ENCODE measurements at places on chromosomes 16 and 17. TPM values are rescaled to one million over a fixed set of nuclear protein-coding genes. Genes with fewer than 3 reads are reported as not detected.

The NXPH3 gene
- 10.8 TPM for total RNA-seq

The CPSF4L gene
- total RNA-seq, result not detected

The CTRL gene
- total RNA-seq, result 1.8 TPM

The TSPAN10 gene
- total RNA-seq, result 0.23 TPM

The MYCBPAP gene
- 1.8 TPM for total RNA-seq

The ZNF75A gene
- total RNA-seq, result 32.8 TPM

The NR1D1 gene
- total RNA-seq, result 1.6 TPM

The EFCAB13 gene
- 7.4 TPM for total RNA-seq

The SOX9 gene
- 22.8 TPM for total RNA-seq

The GCGR gene
- not detected for total RNA-seq

The PDILT gene
- total RNA-seq, result not detected

The KIF22 gene
- total RNA-seq, result 48.0 TPM

The CACNA1H gene
- total RNA-seq, result 24.7 TPM

The HIGD1B gene
- total RNA-seq, result 4.8 TPM

The B3GNT9 gene
- 1.8 TPM for total RNA-seq

The PPY gene
- total RNA-seq, result not detected

The CTF1 gene
- total RNA-seq, result 0.92 TPM

The KIF18B gene
- 1.4 TPM for total RNA-seq

The FNDC8 gene
- not detected for total RNA-seq

The CTRB1 gene
- total RNA-seq, result not detected

The C17orf50 gene
- not detected for total RNA-seq

The ADAD2 gene
- total RNA-seq, result 0.23 TPM

The GAS7 gene
- 94.6 TPM for total RNA-seq

The ZDHHC1 gene
- 4.6 TPM for total RNA-seq

The MT1F gene
- 1.8 TPM for total RNA-seq

The IRF8 gene
- 7.2 TPM for total RNA-seq

The ATP2A1 gene
- total RNA-seq, result 0.23 TPM

The KRT9 gene
- not detected for total RNA-seq

The CPHXL2 gene
- total RNA-seq, result not detected

The GAS2L2 gene
- 1.2 TPM for total RNA-seq

The CES5A gene
- 0.46 TPM for total RNA-seq

The SNF8 gene
- total RNA-seq, result 43.8 TPM

The CCL3 gene
- total RNA-seq, result 1.6 TPM

The NEUROD2 gene
- total RNA-seq, result 0.46 TPM
